AG04450 (cell line): ENCODE measurements at places on chromosomes 6 and 20.
A peak's percentile ranks its signal among the peaks of the same experiment; 100 is the strongest.

GRCh38 chr6:31122791-31123706 is 2.8 kb upstream of the CDSN start:
- peak; percentile 77 for DNase-seq

DNA sequence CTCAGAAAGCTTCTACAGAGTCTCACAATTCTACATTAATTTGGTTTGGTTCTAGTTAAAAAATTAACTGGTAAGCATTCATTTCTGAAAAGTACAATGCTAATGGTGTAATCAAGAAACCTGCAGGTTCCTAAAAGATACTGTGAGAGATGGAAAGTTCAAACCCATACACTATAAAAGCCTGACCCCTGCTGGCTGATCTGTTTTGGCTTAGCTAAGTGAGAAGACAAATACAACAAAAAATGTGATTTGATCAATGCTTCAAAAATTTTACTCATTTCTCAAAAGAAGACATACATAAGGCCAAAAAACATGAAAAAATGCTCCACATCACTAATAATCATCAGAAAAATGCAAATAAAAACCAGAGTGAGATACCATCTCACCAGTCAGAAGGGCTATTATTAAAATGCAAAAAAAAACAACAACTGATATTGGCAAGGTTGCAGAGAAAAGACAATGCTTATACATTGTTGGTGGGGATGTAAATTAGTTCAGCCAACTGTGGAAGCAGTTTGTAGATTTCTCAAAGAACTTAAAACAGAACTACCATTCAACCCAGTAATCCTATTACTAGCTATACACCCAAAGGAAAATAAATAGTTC is 102.8 kb downstream of the MOXD1 start:
- DNase-seq, result peak; percentile 37

DNA sequence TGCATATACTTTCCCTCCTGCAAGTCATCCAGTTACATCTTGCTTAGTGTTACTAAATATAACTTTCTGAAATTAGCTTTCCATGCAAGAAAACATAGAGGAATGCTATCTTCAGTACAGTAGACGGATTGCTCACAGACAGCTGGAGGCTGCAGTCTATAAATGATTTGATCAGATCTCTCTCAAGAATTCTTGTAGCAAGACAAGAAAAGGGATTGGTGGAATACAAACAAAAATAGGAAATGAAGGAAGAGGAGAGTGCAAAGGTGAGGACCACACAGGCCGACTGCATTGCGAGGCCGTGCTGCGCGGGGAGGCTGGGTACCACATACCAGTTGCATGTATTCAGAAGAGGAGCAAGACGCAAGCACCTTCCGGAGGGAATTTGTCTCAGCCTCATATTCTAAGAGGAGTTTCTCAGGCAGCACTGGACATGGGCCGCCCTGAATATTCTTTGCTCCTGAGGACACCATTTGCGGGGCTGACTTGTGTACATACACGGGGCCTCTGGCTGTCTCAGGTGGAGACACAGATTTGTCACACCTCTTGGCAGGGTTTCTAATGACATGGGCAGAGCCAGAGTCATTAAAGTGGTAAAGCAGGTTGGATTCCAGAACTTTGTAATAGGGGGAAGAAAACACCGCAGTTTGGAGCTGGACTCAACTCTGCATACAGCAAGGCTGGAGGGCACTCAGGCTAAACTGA is 22.7 kb upstream of the KIF25 start:
- no peak for DNase-seq

DNA sequence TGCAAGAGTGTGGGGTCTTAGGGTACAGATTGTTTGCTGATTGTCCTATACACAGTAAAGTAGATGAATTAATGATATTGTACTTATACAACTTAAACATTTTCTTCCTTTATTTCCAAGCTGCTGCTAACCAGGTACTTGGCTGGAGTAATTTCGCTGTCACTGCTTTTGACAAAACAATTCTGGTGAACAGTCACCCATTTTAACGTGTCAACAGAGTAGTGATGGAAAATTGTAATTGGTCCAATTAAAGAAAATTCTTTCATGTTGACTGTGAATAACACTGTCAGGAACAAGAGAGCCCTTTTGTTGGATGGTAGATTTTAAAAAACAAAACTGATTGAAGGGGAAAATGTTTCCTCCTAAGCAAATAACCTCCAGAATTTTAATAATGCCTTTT is 26.4 kb upstream of the MROH8 start:
- DNase-seq, result no peak

GRCh38 chr6:27495386-27496135 is 22.7 kb upstream of the ZNF184 start:
- DNase-seq, result no peak

GRCh38 chr6:79307321-79308036 is 73.0 kb upstream of the HMGN3 start:
- DNase-seq, result no peak

- DNase-seq, result no peak
Measured at GRCh38 chr20:2701671-2702081, 9.1 kb downstream of the EBF4 start.

- DNase-seq, result no peak
Measured at GRCh38 chr6:160238761-160239751, 19.6 kb downstream of the SLC22A2 start.

- no peak for DNase-seq
Measured at GRCh38 chr20:41696428-41696827, 78.3 kb upstream of the CHD6 start.

GRCh38 chr6:82971877-82972460 is 93.7 kb downstream of the UBE3D start:
- no peak for DNase-seq

- no peak for DNase-seq
Measured at GRCh38 chr20:44750081-44750805, 4.6 kb downstream of the KCNK15 start.

GRCh38 chr6:64288351-64288750 is 652.7 kb downstream of the PHF3 start:
- DNase-seq, result no peak

- DNase-seq, result no peak
Measured at GRCh38 chr6:167053895-167054530, 54.8 kb downstream of the CEP43 start.

DNA sequence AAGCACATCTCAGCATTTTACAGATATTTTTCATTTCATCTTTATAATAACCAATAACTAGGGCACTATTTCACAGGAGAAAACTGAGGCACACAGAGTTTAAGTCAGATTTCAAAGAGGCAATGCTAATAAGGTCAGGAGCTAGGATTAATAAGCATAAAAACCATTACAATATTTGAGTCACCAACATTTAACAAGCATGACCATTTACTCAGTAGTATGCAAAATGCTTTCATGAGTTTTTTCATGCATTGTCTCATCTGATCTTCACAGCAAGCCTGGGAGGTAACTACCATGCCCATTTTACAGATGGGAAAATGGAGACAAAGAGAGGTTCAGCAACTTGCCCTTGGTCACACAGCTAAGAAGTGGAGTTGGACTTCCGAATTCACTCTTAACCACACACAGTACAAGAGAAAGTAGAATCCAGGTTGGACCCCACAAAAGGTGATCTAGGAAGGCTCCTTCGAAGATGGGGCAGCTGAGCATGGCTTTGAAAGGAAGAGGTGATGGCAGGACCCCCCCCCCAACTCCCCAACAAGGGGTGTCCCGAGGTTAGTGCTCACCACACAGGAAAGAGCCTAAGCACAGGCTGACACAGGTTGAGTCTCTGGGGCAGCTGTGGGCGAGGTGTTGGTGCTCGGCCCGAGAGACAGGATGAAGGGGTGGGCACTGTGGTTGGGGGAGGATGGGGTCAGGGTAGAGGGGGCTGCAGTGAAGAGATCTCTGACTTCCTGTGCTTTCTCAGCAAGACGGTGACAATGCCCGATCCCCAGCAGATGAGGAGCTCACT is 108.8 kb downstream of the PREX1 start:
- no peak for DNase-seq

DNA sequence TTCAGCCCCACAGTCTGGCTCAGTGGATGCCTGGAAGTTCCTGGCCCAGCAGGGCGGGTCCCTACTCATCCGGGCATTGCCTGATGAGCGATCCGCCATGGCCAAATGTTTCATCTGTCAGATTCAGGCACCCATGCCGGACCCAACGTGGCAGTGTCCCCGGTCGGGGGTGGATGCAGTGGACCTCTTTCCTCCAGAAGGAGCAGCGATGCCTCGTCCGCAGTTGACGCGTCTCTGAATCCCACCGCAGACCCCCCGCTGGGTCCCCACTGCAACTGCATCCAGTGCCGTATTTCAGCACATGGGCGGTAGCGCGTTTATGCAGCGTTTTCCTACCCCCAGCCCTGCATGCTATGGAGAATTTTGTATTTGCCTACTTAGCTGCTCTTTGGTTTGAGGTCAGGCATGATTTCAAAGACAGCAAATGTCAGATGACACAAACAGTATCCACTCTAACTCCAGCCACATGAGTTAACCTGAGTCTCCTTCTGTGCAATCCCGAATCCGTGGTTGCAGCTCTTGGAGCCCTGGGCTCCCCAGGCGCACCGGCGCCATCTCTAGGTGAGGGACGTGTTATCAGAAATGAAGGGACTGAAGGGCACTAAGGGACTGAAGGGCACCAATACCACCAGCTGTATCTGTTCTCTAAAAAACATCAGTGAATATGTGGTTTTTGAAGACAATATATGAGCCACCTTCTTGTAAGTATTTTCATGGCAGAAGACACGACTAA is 72.6 kb upstream of the THBS2 start:
- DNase-seq, result no peak

DNA sequence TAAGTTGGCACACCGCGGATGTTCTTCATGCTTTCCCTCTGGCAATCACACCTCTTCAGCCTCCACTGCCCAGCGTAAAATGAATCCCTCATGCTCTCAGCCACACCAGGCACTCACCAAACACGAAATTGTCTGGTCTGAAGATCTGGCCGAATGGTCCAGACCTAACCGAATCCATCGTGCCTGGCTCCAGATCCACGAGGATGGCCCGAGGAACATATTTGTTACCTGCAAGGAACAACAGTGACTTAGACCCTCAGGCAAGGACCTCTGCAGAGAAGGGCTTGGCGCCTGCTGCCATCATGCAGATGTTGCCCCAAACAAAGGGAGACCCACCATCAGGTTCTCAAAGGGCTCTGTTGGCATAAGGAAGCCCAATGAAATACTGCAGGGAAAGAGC is 1.4 kb downstream of the TUBB2B start:
- no peak for DNase-seq

- DNase-seq, result no peak
Measured at GRCh38 chr6:159180001-159180400, 10.8 kb downstream of the FNDC1 start.

- DNase-seq, result no peak
Measured at GRCh38 chr20:42754706-42755105, 435.0 kb downstream of the PTPRT start.

GRCh38 chr6:108653949-108654348 is 93.2 kb downstream of the FOXO3 start:
- DNase-seq, result no peak

- no peak for DNase-seq
Measured at GRCh38 chr6:161242779-161243693, 30.8 kb downstream of the AGPAT4 start.

DNA sequence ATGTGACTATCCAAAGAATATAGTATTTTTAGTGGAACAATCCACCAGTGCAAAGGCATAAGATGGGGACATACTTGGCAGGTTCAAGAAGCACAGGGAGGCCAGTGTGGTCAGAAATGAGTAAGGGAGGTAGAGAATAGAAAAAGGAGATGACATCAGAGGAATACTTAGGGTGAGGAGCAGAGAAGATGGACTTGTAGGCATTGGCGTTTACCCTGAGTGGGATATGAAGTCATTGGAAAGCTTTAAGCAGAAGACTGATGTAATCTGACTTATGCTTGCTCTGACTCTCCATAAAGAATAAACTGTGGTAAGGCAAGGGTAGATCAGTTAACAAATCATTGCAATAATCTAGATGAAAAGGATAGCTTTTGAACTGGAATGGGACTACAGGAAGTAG is 228.7 kb downstream of the GJA1 start:
- no peak for DNase-seq

- DNase-seq, result no peak
Measured at GRCh38 chr20:3404402-3404801, 3.1 kb downstream of the DNAAF9 start.

- no peak for DNase-seq
Measured at GRCh38 chr6:133343220-133343619, 102.1 kb downstream of the EYA4 start.

DNA sequence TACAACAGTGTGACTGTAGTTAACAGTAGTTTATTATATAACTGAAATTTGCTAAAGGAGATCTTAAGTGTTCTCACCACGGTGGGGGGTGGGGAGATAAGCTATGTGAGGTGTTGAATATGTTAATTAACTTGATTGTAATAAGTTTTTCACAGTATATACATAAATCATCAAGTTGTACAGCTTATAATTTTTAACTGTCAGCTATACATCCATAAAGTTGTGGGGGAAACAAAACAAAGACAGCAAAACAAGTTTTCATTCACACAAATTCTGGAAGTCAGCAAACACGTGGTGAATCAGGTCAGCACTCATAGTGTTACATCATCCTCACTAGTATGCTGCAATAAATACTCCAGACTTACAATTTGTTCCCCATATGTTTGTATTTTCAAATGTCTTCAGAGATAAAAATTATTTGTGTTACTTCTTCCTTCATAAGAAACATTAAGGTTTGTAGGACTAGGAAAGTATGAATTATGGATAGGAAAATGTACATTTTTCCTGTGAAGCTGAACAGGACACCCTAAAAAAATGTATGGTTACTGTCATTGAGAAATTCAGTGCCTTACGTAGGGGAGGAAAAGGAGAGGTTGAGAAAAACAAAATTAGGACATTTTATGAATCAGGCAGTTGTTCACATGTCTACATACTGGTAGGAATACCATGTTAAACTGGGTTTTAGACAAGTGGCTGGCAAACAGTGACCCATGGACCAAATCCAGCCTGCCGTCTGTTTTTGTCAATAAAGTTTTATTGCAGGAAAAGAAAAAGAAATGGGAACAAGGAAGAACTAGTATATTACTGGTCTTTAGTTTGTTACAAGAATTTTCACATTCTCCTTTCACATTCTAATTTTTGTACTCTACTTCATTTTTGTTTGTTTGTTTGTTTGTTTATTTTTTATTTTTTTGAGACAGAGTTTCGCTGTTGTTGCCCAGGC is 6.0 kb downstream of the SUMO4 start:
- DNase-seq, result no peak

- no peak for DNase-seq
Measured at GRCh38 chr6:96276856-96277255, 244.8 kb upstream of the UFL1 start.
